Dermis microvascular lymphatic vessel endothelial cell (primary cell): ENCODE measurements at places on chromosomes 16 and 17. TPM values are rescaled to one million over a fixed set of nuclear protein-coding genes. Genes with fewer than 3 reads are reported as not detected.

DNA sequence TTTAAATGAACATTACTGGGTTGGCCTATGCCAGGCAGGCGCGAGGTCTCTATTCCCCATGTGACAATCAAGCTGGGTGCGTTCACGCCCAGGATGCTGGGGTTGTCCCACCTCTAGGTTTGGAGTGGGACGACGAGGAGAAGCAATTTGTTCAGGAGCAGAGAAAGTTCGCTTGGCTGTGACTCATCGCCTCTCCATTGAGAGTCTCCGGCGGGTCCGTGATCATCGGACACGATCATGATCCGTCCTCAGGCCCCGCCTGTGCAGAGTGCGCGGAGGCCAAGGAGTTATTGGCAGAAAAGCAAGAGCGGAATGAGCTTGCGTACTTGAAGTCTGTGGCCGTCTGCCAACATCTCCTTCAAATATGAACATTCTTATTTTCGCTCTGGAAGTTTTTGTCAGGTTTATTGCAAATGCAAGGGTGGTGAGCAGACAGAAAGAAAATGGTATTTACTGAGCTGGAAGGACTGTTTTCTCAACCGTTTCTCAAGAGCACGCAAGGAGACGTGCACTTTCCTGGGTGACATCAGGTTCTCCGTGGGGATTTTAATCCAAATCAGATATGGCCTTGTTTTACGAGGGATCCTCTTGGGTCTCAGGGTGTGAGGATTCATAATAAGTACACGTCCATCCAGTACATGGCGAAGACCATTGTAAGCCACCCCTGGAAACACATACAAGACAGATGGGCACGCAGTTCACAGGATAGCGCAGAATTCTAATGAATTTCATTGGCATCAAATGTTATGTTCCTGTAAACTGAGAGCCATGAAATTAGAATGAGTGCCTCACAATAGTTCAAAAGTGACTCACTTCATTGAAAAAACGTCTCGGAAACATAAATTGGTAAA, 70.1 kb upstream of the CREBBP start:
- peak; percentile 71 for DNase-seq

GRCh38 chr17:81402530-81402941, 7.3 kb downstream of the BAHCC1 start:
- no peak for DNase-seq

DNA sequence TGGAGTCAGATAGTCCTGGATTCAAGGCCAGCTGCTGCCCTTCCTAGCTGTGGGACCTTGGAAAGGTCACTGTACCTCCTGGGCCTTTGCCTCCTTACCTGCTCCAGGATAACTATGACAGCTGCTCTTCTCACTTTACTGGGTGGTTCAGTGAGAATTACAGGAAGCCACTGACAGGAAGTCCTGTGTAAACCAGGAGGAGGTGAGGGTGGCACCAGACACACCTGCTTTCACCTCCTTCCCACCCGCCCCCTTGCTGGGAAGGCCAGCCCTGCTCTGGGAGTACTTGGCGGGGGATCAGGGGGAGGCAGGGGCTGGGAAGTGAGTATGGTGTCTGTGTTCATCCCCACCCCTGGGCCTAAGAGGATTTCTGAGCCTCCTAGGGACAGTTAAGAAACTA, 42.6 kb downstream of the CPNE2 start:
- no peak for DNase-seq

- DNase-seq = no peak
These were observed 13.6 kb upstream of the CCL22 start for GRCh38 chr16:57345021-57345420.

GRCh38 chr17:55584055-55584685, 72.9 kb upstream of the SMIM36 start:
- peak; percentile 82 for DNase-seq

DNA sequence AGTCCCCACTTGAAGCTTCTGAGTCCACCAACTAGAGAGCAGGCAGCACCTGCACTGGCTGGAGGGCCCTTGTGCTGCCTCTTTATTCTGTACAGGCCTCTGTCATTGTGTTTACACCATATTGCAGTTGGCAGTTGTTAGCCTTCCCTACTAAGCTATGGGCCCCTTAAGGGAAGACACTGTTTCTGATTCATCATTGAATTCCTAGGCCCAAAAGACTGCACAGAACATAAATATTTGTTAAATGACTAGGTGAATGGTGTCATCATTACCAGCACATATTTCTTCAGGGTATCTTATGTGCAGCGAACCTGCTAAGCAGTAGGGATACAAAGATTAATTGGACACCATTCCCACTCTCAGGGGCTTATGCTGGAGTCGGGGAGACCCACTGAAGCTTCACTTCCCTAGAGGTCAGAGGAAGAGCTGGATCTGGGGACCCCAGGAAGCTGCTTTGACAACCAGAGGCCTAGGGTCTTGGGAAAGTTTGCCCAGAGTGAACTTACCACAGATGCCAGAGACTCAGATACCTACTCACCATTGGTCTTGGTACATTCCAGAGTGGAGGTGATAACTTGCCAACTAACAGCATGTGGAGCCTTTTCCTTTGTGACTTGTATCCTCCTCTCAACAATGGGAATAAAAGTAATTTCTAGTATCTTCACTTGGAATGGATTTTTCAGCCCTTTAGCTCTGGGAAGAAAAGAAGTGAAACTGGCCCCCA, 28.7 kb upstream of the DDX52 start:
- no peak for DNase-seq

DNA sequence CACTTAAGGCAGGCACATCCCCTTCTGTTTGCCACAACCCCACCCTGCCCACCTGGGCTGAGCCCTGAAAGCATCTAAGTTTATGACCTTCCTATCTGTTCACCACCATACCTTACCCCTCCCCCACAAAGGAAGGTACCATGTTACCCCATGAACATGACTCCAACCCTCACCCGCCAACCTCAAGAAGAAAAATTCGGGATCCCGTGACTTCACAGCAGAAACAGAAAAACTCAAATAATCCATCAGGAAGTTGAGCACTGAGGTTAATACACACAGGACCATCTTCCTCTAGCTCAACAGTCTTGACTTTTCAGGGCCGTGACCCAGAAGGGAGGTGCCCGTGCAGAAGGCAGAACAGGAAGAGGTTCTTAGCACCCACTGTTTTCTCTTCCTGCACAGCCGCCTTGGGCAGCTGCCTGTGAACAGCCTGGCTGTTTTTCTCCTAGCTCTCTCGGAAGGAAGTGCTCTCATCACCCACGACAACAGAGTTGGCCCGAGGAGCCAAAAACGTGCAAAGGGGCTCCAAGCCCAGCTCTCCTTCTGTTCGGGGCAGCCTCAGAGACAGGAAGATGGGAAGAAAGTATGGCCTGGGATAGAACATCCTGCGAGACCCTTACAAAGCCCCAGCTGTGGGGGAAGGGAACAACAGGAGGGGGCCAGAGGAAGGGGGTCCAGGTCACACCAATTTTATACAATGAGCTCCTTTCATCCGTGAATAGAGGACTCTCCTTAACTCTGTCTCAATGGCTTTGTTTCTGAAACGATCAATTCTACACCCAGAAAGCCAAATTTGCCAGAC, 101.1 kb downstream of the XYLT1 start:
- no peak for DNase-seq

DNA sequence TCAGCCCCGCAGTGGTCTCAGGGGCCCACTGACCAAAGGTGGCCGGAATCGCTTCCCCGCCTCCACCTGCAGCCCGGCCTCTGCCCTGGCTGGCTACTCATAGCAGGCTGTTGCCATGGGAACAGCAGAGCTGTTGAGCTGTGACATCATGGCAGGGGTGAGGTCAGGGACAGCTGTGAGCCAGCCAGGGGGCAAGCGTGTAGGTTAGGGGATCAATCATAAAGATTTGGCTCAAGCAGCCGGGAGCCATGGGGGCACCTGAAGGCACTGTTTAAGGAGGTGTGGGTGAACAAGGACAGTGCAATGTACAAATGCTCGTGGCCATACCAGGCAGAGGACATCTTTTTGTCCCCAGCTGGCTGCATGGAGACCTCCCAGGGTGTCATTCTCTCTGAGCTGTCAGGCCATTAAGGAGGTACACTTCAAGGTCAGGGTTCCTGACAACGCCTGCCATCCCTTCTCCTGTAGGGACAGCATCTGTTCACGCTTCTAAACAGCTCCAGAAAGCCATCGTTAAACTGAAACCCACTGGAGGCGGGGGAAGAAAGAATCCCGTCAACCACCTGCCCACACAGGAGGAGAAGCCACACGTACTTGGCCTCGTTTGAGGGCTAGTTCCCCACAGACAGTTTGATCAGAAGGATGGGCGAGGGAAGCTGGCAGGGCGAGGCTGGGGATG, at the start of gene CEP295NL:
CEP295NL (minus strand) TSS at position 101 of the 679 bp plus-strand sequence. CDS start 1,373 bp downstream, outside the sequence.
- peak; percentile 41 for DNase-seq

DNA sequence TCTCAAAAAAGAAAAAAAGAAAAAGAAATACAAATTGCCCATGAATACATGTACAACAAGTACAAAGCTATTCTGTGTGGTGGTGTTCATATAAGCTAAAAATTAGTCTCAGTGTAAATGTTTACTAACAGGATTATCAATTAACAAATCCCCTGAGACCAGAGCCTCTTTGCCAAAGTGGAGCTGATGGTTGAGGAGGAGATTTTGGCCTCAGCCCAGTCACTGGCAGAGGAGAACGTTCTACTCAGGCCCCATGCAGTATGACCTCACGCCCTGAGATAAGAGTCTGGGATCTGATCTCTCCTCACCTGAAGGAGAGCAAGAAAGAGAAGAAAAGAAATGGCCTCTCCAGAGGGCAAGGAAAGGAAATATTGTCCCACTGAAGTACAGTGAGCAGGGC, 35.5 kb upstream of the NOL11 start:
- DNase-seq = no peak

DNA sequence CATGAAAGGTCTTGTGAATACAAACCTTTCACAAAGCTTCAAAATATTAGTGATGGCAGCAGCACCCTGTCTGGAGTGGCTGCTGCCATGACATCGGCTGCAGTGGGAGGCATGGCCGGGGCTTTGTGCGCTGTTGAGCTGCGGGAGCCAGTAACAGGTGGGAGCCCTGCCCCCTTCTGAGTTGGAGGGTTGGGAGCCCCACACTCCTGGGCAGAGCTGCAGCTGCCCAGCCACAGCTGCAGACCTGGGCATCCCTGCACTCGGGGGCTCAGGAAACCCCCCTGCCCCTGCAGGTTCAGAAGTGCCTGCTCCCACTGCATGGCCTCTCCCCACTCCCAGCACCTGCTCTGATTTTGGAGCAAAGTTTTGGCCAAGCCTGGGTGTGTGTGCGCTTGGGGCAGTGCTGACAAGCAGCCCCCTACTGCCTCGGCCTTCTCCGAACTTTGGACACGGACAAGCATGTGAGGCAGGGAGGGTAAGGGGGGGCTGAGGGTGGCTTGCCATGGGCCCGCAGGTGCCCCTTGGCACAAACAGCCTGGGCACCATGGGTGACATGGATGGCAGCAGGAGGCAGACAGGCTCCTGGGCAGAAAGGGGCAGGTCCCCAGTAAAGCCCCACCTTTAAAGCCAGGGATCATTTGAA, 42.7 kb downstream of the IST1 start:
- DNase-seq = no peak

- DNase-seq = peak; percentile 88
These were observed 8.1 kb upstream of the EFCAB13 start for GRCh38 chr17:47315451-47316266.

GRCh38 chr16:17861981-17862479, 391.3 kb upstream of the XYLT1 start:
- no peak for DNase-seq

- DNase-seq = no peak
These were observed 49.4 kb downstream of the DUSP14 start for GRCh38 chr17:37538981-37539659.

GRCh38 chr16:52787709-52788108, 240.8 kb upstream of the TOX3 start:
- no peak for DNase-seq

DNA sequence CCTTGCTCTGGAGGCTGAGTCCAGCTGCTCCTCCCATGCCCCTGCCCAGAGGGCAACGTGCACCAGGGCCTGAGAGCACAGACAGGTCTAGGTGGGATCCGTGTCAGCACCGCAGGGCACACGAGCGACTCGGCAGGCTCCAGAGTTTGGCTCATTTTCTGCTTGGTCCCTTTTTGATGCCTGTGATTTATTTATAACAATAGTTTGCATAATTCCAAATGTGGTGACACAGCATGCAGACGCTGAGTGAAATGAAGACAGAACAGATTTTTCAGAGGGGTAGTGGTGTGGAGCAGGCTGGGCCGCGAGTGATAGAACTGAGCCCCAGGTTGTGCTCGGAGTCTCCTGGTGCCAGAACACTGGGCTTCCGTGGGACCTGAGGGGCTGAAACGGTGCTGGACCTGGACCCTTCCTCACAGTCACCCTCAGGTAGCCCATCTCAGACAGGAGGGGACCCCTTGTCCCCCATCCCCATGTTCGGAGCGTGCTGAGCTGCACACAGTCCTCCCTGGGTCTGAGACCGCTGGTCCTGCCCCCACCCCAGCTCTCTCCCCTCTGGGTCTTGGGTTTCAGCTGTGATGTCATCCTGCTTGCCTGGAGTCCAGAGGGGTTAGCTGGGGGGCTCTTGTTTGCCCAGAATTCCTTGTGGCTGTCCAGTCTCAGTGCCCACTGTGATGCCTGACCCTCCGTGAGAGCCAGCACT, 95.9 kb downstream of the METRNL start:
- no peak for DNase-seq

- peak; percentile 58 for DNase-seq
These were observed 41.7 kb downstream of the DNAH17 start for GRCh38 chr17:78535273-78536197.

GPR179 gene
- not detected in 2 replicates for total RNA-seq

SMURF2 gene
- total RNA-seq = 83.8 and 99.5 TPM in 2 replicates

DNA sequence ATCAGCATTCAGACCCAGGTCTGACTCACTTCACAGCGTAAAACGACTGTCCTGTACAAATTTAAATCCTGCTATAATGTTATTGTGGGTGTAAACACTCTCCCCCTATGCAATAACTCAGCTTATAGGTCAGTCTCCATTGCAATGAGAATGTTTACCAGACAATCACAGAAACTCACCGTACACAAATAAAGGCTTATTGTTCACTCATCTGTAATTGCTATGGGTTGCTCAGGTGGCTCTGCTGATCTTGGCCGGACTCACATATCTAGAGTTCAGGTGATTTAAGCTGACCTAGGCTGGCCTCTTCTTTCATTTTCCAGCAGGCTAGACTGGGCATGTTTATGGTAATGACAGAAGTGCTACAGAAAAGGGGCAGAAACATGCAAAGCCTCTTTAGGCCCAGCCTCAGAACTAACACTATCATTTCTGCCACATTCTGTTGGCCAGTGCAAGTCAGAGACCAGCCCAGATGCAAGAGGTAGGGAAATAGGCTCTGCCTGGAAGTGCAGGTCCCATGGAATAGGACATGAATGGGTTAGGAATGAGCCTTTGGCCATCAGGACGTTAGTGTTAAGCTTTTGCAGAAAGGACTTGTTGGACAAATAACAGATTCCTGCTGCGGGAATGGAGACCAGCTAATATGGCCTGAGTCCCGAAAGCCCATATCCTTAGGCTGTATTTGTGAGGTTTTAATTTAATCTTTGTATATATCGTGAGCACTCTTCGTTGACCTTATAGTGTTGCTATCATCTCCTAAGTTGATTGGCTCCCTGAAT, 44.0 kb downstream of the HLF start:
- DNase-seq = no peak

CDRT15L2 gene
- total RNA-seq = not detected in 2 replicates
